ENCODE measurements at places on chromosomes 11 and 22.

- DNase-seq = no peak
Measured at GRCh38 chr22:27603800-27604144, 197.8 kb downstream of the MN1 start.

GRCh38 chr11:95165638-95166037, 65.4 kb downstream of the SESN3 start:
- DNase-seq = no peak

- DNase-seq = no peak
Measured at GRCh38 chr11:71298016-71298550, 45.7 kb upstream of the SHANK2 start.

DNA sequence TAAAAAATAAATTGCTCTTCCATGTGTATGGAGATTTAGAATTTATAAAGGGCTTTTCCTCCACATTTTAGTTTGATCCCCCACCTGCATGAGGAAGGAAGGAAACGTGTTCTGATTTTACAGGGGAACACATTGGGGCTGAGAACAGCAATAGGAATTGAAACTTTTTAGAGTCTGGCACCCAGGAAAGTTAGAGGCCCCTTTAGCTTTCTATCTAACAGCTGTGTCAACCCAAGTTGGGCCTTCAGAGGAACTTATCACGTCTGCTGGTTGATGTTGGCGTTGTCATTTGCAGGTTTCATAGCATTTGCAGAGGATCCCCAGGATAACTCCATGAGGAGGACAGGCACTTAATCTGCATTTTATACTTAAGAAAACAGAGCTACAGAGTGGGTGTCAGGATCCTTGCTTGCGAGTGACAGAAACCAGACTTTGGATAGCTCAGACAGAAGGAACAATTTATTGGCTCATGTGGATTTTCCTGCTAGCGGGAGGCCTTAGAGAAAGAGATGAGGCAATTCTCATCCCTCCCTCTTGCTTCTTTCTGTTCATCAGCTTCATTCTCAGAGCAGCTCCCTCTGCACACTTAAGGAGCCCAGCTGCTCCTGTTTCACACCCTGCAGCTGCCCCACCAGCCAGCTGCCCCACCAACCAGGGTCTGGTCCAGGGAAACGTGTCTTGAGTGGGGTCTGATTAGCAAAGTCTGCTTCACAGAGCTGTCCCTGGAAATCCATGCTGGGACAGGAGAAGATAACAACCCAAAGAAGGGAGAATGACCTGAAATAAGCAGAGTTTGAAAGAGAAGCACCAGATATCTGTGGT, 92.5 kb upstream of the OR4B1 start:
- no peak for DNase-seq

DNA sequence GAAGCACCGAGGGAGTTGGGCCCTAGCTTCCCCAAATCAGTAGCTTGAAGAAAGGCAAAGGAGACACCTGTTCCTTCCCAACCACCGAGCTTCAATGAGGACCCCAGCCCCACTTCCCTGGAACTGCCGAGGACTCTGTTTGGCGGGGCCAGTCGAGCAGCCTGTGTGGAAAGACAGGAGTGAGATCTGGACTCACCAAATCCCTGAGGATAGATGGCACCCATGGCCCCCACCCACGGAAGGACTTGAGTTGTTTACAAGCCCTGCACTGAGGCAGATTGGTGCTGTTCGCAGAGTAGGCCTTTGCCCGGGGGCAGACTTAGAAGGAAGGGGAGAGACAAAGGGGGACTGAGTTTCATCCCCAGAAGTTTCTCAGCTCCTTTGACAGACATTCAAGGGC, 64.6 kb downstream of the FEZ1 start:
- no peak for DNase-seq

DNA sequence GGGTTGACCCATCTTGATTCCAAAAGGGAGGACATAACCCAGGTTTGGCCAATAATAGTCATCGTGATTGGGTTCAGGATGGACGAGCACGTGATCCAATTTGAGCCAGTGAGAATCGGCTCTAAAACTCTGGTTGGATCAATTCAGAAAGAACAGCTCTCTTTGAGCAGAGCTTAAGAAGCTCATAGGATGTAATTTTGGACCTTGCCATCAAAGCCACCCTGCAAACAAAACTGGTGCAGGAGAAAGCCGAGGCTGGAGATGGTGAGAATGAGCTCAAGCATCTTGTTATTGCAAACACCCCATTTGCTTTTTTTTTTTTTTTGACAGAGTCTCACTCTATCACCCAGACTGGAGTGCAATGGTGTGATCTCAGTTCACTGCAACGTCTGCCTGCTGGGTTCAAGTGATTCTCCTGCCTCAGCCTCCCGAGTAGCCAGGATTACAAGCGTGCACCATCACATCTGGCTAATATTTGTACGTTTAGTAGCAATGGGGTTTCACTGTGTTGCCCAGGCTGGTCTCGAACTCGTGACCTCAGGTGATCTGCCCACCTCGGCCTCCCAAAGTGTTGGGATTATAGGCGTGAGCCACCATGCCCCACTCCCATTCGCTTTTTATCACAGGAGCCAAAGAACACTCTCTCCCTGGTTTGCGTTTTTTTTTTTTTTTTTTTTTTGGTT, 13.8 kb upstream of the MIAT start:
- no peak for DNase-seq

- no peak for DNase-seq
Measured at GRCh38 chr22:48404801-48405447, 1422.7 kb downstream of the BRD1 start.
